ENCODE measurements at places on chromosomes 13 and 19. TPM values are rescaled to one million over a fixed set of nuclear protein-coding genes. Genes with fewer than 3 reads are reported as not detected.

Gene ZIC2
- not detected for total RNA-seq

Gene CD177
- total RNA-seq, result 0.19 TPM

Gene VPS36
- 44.9 TPM for total RNA-seq

Gene ZNF682
- 0.73 TPM for total RNA-seq

Gene IL12RB1
- total RNA-seq, result 2.3 TPM

Gene ZNF737
- total RNA-seq, result 2.2 TPM

Gene CARS2
- total RNA-seq, result 30.8 TPM

Gene ZNF579
- 1.7 TPM for total RNA-seq

Gene TGFBR3L
- total RNA-seq, result not detected

Gene CILP2
- total RNA-seq, result not detected

Gene CADM4
- 8.8 TPM for total RNA-seq

Gene CCDC124
- total RNA-seq, result 55.4 TPM

Gene GPC6
- total RNA-seq, result 0.57 TPM

Gene FAM216B
- not detected for total RNA-seq

Gene ZNF296
- total RNA-seq, result 4.0 TPM

Gene CNN1
- 437 TPM for total RNA-seq

Gene KLK2
- not detected for total RNA-seq

Gene NOVA2
- 0.44 TPM for total RNA-seq

Gene LILRB1
- total RNA-seq, result 0.75 TPM

Gene VWA8
- 20.4 TPM for total RNA-seq

Gene CALR3
- total RNA-seq, result not detected

Gene FCER2
- not detected for total RNA-seq

Gene DAND5
- total RNA-seq, result not detected

Gene CHAMP1
- total RNA-seq, result 7.8 TPM

Gene CIC
- total RNA-seq, result 30.0 TPM

Gene PCDH17
- total RNA-seq, result 1.5 TPM

Gene CEBPA
- total RNA-seq, result 30.5 TPM

Gene MYH14
- 40.0 TPM for total RNA-seq

Gene ABCC4
- total RNA-seq, result 6.4 TPM

Gene TRAPPC2B
- total RNA-seq, result 19.8 TPM

Gene C2CD4C
- 0.15 TPM for total RNA-seq

Gene ZNF66
- 3.8 TPM for total RNA-seq

Gene C1QTNF9
- not detected for total RNA-seq

Gene NLRP4
- not detected for total RNA-seq

Gene CNFN
- total RNA-seq, result 623 TPM

Gene EDNRB
- total RNA-seq, result 14.7 TPM

Gene ZNF90
- 0.57 TPM for total RNA-seq

Gene CA11
- 1.4 TPM for total RNA-seq
